ENCODE measurements at places on chromosomes 11 and 22.

GRCh38 chr22:20428496-20429253, 8.9 kb downstream of the SCARF2 start:
- peak; percentile 16 for DNase-seq

DNA sequence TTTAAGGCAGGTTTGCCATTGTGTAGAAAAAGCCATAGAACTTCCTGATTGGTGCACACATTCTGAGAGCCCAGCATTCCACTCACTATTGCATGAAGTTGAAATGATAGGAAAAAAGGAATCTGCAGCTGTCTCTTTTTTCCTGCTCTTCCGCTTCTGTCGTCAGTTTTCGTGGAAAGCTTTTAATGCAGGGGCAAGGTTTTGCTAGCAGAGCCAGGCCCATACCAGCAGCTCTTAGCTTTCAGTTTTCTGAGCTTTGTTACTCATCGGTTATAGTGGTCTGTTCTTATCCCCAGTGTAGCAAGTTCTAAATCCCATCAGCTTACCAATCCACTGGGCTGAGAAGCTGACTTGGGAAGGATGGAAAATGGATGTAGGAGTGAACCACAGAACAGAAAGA, 162.9 kb upstream of the TTC12 start:
- DNase-seq = no peak

GRCh38 chr22:19844377-19845053, 10.2 kb downstream of the GNB1L start:
- no peak for DNase-seq

GRCh38 chr11:60840470-60841430, 1.2 kb upstream of the CCDC86 start:
- no peak for DNase-seq

GRCh38 chr11:86453290-86454030, 78.8 kb downstream of the CCDC81 start:
- no peak for DNase-seq

- no peak for DNase-seq
Observed at GRCh38 chr22:39428597-39429071, 28.2 kb upstream of the MGAT3 start.

GRCh38 chr11:118126082-118126838, 26.4 kb downstream of the SCN4B start:
- DNase-seq = peak; percentile 79

Data from SW480 (cell line).